GM20000 (cell line): ENCODE measurements at places on chromosomes 3 and 15.

- DNase-seq: no peak
Observed at GRCh38 chr15:85407421-85408269, 27.2 kb downstream of the AKAP13 start.

GRCh38 chr3:98897701-98898100 lies 3.8 kb downstream of the DCBLD2 start:
- no peak for DNase-seq

- no peak for DNase-seq
Observed at GRCh38 chr3:153169793-153170383, 7.9 kb downstream of the RAP2B start.

- DNase-seq: no peak
Observed at GRCh38 chr15:66670175-66670574, 31.9 kb upstream of the SMAD6 start.

- no peak for DNase-seq
Observed at GRCh38 chr15:56719021-56719612, 14.2 kb downstream of the ZNF280D start.

GRCh38 chr3:78519281-78519680 lies 1248.5 kb downstream of the ROBO1 start:
- DNase-seq: no peak

GRCh38 chr3:161551697-161552096 lies 55.1 kb downstream of the OTOL1 start:
- DNase-seq: no peak

GRCh38 chr3:149790268-149790667 lies 2.1 kb downstream of the ANKUB1 start:
- DNase-seq: no peak

- DNase-seq: no peak
Observed at GRCh38 chr15:40471808-40472150, 995 bp downstream of the CHST14 start.
